ENCODE measurements at places on chromosomes 1 and 21.

- no peak for DNase-seq
These were observed 37.6 kb upstream of the GPR153 start for GRCh38 chr1:6298530-6298929.

- DNase-seq, result no peak
These were observed 30.0 kb downstream of the DLGAP3 start for GRCh38 chr1:34899471-34899870.

DNA sequence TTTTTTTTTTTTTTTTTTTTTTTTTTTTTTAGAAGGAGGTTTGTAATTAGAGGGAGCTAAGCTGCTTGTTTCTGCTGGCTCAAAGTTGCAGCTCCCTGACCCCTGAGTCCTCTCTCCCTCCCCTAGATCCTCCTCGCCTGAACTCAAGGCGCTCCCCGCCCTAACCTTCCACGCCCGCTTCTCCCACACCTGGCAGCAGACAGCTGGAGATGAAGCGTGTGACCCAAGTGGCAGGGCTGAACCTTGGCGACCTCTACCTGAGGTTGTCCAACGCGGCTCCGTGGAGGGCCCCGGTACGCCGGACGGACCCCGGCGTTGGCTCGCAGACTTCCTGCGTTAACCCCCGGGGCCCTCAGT lies 795 bp downstream of the NGF start:
- DNase-seq, result no peak

DNA sequence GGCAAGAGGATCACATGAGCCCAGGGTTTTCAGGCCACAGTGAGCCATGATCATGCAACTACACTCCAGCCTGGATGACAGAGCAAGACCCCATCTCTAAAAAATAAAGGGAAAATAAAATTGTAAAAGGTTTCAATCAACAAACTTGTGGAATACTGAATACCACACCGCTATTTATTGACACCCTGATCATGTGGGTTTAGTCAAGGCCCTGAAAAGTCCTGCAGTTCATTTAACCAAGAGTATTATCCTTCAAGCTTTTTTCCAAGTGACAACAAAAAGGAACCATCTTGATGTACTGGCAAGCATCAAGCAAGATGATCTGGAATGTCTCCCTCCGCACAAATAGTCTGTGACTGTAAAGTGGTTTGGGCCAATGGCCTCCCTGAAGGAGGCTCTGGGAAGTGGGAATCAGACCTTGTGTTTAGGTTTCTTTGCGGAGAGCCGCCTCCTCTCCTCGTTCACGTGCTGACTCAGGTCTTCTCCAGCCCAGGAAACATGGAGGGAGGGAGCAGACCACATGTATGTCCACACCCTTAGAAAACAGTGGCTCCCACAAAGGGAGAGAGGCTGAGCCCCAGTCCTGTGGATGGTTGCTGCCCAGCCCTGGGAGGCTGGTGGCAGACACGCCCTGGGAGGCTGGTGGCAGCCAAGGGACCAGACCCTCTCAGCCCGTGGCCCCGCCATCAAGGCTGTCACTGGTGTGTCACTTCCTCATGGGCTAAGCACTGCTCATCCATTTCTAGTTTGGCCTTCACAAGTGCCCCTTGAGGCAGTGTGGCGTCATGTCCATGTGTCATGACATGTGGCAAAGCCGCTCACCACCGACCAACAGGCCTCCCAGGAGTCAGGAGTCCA lies 56.7 kb downstream of the RIPK4 start:
- DNase-seq, result no peak

DNA sequence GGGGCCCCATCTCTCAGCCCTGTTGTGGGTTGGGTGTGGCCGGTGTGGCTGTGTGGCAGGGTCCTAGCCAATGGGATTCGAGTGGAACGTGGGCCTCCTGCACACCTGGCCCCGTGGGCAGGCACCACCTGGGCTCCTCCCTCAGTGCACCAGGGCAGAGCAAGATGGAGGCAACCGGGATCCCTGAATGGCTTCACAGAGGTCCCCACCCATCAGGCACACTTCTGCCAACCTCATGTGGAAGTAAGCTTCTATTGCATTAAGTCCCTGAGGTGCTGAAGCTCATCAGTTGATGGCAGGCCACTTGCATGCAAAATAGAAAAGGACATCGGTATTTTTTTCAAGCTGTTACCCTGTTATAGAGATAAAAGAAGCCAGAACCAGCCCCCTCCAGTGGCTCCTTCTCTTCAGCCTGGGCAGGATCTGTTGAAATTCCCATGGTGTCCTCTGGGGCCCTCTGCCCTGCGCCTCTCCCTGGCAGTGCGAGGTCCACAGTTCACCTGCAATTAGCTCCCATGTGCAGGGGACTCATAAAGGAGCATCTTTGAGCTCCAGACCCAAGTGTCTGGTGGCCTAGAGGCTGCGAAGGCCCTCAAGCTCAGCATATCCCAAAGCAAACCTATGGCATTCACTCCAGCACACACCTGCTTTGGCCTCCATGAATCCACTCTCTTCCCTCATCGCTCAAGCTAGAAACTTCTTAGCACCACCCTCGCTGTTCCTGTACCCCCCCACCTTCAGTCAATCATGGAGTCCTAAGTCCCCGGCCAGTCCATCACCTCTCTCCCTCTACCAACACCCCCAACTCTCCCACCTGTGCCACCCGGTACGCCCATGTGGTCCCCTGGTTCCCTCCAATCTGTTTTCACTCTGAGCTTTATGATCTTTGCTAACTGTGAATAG lies 2.1 kb upstream of the SLC45A1 start:
- DNase-seq, result no peak

DNA sequence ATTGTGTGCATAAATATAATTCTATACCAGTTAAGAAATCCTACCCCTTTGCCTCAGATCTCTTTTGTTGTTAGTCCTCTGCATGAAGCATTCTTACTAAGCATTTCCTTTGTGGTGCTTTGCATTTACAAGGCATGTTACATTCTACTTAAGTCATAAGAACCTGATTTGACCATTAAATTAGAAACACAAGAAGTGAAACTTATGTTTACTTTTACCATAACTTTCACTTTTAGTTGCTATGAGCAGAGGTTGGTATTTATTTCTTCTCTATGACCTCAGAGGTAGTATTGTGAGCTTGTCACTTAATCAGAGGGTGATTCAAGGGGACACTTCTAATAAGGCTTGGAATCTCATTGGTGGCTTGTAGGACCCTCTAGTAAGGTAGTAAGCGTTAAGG lies 9.0 kb downstream of the FAM20B start:
- peak; percentile 15 for DNase-seq

GRCh38 chr1:245810789-245811337 lies 656.1 kb downstream of the KIF26B start:
- no peak for DNase-seq

- no peak for DNase-seq
These were observed 18.1 kb downstream of the SLC37A1 start for GRCh38 chr21:42531771-42532170.

DNA sequence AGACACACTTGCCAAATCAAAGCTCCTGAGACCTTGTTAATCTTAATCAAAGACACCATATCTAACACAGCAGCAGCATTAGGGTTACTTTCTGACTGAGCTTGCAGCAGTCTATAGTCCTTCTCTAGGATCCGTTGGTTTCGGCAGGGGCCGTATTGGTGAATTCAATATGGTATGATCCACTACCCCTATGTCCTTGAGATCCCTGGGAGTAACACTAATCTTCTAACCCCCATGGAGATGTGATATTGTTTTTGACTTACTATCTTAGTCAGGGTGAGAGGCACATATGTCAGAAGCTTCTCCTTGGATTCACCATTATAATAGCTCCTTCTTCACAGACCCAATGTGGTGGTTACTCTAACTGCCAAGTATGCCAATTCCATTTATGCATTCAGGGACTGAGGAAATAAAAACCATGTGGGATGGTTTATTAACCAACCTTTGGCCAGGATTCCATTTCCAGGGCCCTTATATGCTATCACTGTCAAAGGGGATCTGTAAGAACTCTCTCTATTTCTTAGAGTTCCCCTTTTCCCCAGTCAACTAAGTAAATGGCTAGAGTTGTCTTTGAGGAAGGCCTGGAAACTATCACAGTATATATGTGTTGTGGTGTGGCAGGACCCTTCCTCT lies 673.6 kb upstream of the USP24 start:
- no peak for DNase-seq

DNA sequence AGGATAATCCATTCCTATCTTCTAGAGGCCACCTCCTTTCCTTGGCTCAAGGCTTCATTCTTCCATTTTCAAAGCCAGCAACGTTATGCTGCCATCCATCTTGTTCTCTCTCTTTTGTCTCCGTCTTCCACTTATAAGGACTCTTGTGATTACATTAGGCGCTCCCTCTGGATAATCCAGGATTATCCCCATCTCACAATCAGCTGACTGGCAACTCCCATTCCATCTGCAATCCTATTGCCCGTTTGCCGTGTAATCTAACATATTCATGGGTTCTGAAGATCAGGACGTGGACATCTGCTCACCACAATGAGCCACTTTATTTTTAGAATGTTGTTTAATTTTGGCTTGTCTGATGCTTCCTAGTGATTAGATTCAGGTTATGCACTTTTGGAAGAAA lies 89.3 kb downstream of the EBNA1BP2 start:
- DNase-seq, result no peak

- peak; percentile 16 for DNase-seq
These were observed at the start of gene TSTD1 for GRCh38 chr1:161038523-161039153. Gene TSTD1 (minus strand): TSS chr1:161038964. CDS start chr1:161038889, 75 bp downstream.
